ENCODE measurements at places on chromosomes 1 and 21. TPM values are rescaled to one million over a fixed set of nuclear protein-coding genes. Genes with fewer than 3 reads are reported as not detected.

GRCh38 chr1:44289530-44289929 is 65.5 kb downstream of the ERI3 start:
- peak; percentile 46 for DNase-seq

DNA sequence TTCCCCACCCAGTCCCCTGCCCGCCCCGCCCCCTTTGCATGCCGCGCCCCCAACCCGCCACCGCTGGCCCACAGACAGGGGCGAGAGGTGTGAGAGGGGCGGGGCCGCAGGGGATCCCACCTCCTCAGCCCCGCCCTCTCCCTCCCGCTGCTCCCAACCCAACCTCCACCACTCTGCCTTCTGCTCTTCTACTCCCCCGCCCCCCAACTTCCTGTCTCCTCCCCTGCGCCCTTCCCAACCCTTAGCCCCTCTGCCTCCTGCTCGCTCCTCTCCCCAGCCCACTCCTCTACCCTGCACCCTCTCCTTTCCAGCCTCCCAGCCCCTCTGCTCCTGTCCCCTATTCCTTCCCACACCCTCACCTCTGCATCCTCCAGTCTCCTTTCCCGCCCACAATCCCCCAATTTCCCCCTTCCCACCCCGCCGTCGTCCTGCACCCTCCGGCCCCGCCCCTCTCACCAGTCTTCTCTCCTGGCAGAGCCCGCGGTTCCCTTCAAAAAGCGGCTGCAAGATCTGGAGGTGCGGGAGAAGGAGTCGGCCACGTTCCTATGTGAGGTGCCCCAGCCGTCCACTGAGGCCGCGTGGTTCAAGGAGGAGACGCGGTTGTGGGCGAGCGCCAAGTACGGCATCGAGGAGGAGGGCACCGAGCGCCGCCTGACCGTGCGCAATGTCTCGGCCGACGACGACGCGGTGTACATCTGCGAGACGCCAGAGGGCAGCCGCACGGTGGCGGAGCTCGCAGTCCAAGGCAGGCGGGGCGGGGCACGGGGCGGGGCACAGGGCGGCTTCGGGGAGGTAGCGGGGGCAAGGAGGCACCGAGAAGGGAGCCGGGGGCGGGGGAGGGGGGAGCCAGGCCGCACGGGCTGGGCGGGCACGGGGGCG is 5.4 kb downstream of the OBSCN start:
- DNase-seq = peak; percentile 100

DNA sequence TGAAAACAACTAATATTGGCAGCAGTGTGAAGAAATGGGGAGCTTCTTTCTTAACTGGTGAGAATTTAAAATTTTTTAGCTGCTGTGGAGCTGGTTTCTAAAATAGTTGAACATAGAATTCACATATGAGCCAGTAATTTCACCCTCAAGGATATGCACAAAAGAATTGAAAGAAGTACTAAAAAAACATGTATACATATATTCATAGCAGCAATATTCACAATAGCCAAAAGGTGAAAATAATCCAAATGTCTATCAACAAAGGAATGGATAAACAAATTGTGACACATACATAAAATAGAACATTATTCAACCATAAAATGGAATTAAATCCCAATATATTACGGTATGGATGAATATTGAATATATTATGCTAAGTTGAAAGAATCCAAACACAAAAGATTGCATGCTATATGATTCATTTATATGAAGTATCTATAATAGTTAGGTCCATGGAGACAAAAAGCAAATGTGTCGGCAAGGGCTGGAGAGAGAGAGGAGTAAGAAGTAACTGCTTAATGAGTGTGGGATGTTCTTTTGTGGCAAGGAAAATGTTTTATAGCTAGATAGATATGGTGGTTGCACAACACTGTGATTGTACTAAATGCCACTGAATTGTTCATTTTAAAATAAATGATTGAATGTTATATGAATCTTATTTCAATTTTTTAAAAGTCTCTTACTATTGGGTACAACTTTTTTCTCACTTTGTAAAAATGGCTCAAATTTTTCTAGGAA is 14.8 kb upstream of the COL11A1 start:
- DNase-seq = no peak

DNA sequence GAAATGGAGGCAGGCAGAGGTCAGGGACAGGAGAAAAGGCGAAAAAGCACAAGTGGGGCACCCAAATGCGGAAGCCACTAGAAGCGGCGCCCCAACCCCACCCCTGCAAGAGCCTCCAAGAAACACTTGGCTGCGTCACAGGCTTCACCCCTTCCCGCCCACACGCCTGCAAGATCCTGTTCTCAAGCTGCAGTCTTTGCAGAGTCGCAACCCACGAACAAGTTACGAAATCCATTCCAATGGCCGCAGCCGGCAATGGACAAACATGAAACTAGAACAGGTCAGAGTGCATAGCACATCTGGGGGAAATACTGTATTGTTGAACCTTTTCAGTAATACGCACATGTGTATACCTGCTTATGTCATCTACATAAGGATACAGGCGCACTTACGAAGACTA is 103.6 kb downstream of the PSMG1 start:
- no peak for DNase-seq

DNA sequence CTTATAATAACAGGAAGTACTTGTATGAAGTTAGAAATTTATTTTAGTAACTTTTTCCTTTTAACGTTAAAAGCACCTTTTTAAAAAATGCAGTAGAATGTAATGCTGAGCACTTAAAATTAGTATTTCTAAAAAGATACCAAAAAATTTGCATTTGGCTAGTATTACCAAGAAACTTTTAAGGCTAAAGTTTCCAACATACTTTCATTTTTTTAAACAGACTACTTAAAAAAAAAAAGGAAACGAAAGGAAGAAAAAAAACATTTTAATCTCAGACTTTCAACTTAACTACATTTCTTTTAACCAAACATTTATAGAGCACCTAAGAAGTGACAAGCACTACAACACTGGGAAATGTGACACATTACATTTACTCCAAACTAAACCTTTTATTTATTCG is 2.8 kb downstream of the ARID4B start:
- DNase-seq = no peak

ACTL8 gene
- 1.4 TPM for total RNA-seq

Measured in H7 (cell line).